ENCODE measurements at places on chromosomes 13 and 19.

DNA sequence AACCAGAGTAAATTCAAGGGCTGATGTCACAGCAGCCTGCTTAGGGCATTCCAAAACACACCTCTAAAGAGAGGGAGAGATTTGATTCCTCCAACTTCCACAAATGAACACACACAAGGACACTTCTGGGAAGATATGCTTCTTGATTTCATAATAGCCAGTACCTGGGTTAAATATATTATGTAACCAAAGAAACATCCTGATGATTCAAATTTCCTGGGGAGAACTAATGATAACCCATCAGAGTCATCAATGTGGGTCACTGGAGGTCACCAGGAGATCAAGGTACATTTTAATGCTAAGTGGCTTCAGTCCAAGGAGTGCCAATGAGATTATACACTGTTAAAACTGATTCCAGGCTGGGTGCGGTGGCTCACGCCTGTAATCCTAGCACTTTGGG, 54.0 kb upstream of the DOCK9 start:
- no peak for DNase-seq

DNA sequence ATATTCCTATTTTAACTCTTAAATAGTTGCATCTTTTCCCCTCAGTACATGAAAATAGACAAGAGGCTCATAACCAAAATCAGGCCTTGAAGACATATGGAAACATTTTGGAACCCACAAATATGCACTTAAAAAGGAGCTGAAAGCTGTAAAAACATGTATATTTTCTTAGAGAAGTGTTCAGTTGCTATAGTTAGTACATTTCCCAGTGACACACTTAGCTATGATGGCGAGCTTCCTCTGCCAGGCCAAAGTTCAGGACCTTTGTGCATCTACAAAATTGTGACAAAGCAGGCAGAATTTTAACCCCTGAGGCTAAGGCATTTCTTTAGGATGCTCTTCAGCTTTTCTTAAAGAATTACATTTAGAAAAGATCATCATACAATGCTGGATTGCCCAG, 54.5 kb downstream of the RCBTB2 start:
- no peak for DNase-seq

DNA sequence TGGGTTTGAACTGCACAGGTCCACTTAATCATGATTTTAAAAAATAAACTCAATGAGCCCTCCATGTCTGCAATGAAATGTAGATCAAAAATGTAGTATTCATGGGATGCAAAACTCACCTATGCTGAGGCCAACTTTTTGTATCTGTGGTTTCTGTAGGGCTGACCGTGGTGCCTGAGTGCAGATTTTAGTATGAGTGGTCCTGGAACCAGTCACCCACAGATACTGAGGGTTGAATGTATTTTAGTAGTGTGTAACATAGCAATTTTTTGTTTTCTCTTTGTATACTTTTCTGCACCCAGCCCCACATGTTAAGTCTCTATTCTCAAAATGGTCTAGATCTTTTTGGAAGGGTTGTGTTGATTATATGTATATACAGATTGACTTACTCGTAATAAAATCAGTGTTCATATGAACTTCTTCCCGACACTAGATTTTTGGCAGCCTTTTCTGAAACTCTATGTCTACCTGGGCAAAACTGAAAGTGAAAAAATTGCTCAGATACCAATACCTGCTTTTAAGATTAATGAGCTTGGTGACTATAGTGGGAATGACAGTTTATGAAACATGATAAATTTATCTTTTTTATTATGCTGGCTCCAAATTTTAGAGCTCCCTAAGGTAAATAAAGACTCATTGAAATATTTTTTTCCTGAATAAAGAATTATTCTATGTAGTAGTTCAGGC, 51.6 kb downstream of the DNAJC15 start:
- no peak for DNase-seq

- no peak for DNase-seq
Observed at GRCh38 chr13:85386424-85386823, 412.8 kb downstream of the SLITRK6 start.

DNA sequence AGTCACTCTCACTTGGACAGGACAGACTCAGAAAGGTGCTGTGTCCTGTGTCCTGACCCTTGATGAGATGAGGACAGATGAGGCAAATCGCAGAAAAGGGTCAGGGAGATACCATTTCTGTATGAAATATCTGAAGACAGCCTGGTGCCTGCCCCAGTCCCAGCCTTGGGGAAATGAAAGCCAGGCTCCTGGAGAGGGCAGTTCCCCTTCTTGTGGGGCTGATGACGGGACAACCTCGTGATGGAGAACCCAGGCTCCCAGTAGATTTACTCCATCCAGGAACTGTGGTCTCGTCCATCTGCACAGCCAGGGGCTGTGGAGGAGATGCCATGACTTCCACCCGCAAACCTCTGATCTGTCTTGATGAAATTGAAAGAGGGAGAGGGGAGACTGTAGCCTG, 13.8 kb downstream of the LILRB1 start:
- DNase-seq = no peak

DNA sequence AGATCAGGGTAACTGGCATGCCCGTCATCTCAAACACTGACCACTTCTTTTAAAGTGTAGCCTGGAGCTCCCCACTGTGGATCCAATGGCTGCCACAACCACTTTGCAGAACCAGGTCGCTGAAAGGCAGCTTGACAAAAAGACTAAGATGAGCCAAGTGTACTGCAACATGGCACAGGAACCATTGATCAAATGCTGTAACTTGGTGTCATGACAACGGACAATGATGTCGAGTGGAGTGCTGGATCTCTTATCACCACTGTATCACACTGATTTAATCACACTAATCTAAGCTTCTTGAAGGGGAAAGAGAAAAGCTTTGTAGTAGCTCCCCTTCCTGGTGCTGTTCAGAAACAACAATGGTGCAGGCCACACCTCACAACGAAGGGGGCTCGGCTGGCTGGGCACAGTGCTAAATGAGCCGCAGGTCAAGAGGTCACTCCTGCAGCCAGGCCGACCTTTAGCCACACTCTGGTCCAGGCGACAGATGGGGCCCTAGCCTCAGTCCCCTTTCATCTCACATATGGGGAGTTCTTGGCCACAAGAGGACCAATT, 2.2 kb upstream of the TNFRSF19 start:
- no peak for DNase-seq

- peak; percentile 22 for DNase-seq
Observed at GRCh38 chr19:31513841-31514240, 164.6 kb upstream of the TSHZ3 start.
